ENCODE measurements at places on chromosomes 12 and 14. TPM values are rescaled to one million over a fixed set of nuclear protein-coding genes. Genes with fewer than 3 reads are reported as not detected.

GPR132 gene
- total RNA-seq = not detected

TMEM132D gene
- not detected for total RNA-seq

MANSC4 gene
- total RNA-seq = not detected

MAPKAPK5 gene
- 52.4 TPM for total RNA-seq

TAS2R31 gene
- 0.39 TPM for total RNA-seq
